ENCODE measurements at places on chromosomes 7 and 10.

- no peak overlapping the region for H3K4me3 ChIP-seq
- no peaks in the 10 kb centered on the region for H3K36me3 ChIP-seq
- H3K27me3 ChIP-seq: no peaks in the 10 kb centered on the region
- no peaks in the 10 kb centered on the region for H3K4me1 ChIP-seq
- no peak for DNase-seq
These were observed 150.7 kb downstream of the CFTR start for GRCh38 chr7:117630501-117630900.

GRCh38 chr10:8052956-8053445 is 1.5 kb upstream of the GATA3 start:
- H3K4me1 ChIP-seq: peaks cover 27% of the 10 kb centered on the region
- no peak for DNase-seq
- H3K36me3 ChIP-seq: no peaks in the 10 kb centered on the region
- no peak overlapping the region for H3K27ac ChIP-seq
- H3K27me3 ChIP-seq: peaks cover 97% of the 10 kb centered on the region
- H3K4me3 ChIP-seq: peak overlapping the region; percentile 52

DNA sequence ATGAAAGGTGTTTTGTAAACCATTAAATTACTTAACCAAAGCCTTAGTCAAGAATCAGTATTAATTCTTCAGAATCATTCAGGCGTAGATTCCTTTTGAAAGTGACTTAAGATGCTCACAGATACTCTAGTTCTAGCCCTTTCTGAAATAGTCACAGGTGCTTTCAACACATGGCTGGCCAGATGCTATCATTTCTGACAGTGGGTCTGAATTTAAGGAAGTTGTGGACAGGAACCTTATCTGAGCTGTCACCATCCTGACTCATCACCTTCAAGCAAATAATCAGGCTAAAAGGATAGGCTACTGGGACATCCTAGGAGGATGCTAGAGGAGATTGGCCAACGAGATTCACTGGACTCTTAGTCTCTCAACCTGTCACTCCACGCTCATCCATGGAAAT is 501.5 kb downstream of the LRMDA start:
- no peak overlapping the region for H3K4me3 ChIP-seq
- H3K27ac ChIP-seq: no peak overlapping the region
- no peaks in the 10 kb centered on the region for H3K4me1 ChIP-seq
- DNase-seq: no peak
- H3K27me3 ChIP-seq: no peaks in the 10 kb centered on the region

GRCh38 chr10:128209862-128210214 is 83.6 kb upstream of the MKI67 start:
- H3K27ac ChIP-seq: no peak overlapping the region
- no peaks in the 10 kb centered on the region for H3K4me1 ChIP-seq
- H3K36me3 ChIP-seq: no peaks in the 10 kb centered on the region
- peaks cover 14% of the 10 kb centered on the region for H3K27me3 ChIP-seq

- H3K36me3 ChIP-seq: peaks cover 5% of the 10 kb centered on the region
- peaks cover 53% of the 10 kb centered on the region for H3K4me1 ChIP-seq
- no peak for DNase-seq
- H3K4me3 ChIP-seq: no peak overlapping the region
- H3K27me3 ChIP-seq: no peaks in the 10 kb centered on the region
These were observed 118.6 kb downstream of the ZMIZ1 start for GRCh38 chr10:79187121-79187940.

GRCh38 chr7:129376778-129377700 is 57.2 kb upstream of the STRIP2 start:
- DNase-seq: no peak
- H3K27ac ChIP-seq: no peak overlapping the region
- H3K27me3 ChIP-seq: no peaks in the 10 kb centered on the region
- peaks cover 4% of the 10 kb centered on the region for H3K36me3 ChIP-seq

DNA sequence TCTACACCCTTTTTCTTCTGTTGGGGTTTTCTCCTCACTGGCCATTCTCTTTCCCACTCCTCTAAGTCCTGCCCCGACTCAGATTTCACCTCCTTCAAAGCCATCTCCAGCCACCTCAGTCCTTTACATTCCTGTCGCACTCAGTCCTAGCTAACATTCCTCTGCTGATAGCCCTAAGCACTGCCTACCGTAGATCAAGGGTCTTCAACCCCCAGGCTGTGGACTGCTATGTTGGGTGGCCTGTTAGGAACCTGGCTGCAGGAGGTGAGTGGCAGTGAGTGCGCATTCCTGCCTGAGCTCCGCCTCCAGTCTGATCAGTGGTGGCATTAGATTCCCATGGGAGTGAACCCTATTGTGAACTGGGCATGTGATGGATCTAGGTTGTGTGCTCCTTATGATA is 11.2 kb downstream of the PFKFB3 start:
- DNase-seq: no peak
- no peaks in the 10 kb centered on the region for H3K27me3 ChIP-seq
- no peak overlapping the region for H3K4me3 ChIP-seq

Measured in gastrocnemius medialis (tissue), 4 donors.